ENCODE measurements at places on chromosomes 13 and 19.

GRCh38 chr13:112702341-112702985 is 12.6 kb downstream of the ATP11A start:
- no peak for DNase-seq

GRCh38 chr13:48110132-48110868 is 15.4 kb upstream of the MED4 start:
- DNase-seq = no peak

DNA sequence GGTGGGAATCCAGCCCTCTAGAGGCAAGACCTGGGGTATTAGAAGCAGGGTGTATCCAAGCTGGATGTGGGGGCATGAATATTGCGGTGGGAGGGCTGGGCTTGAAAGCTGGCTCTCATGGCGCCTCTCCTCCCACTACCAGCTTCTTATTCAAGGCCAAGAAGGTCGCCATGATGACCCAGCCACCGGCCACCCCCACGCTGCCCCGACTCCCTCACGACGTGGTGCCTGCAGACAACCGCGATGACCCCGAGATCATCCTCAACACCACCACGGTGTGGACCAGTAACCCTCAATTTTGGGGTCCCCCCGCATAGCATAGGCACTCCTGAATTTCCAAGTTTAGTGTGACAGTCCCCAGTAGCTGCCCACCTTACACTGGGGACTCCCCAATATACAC is 41.7 kb downstream of the RYR1 start:
- DNase-seq = no peak

DNA sequence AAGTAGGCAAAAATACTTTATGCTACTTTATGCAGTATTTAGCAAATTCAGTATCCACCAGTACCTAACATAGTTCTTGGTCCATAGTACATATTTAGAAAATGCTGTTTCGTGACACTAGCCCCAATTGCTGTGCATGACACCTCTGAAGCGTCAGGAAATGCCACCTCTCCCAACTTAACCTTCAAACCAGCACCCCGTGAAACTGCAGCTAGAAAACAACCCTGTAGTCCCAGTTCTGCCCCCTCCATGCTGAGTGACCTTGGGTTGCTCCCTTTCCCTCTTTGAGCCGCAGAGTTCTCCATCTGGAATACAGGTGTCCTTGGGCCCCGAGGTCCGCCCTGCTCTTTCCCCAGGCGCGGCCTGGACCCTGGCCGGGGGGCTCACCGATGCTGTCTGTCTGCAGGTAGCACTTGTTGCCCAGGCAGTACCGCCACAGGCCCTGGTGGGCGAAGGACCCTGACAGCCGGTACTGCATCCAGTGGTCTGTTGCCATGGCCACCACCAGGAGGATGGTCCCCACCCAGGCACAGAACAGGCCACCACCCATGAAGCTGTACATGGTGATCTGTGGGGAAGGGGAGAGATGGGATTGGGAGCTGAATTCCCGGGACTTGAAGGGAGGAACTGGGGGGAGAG is 773 bp downstream of the LIM2 start:
- no peak for DNase-seq

DNA sequence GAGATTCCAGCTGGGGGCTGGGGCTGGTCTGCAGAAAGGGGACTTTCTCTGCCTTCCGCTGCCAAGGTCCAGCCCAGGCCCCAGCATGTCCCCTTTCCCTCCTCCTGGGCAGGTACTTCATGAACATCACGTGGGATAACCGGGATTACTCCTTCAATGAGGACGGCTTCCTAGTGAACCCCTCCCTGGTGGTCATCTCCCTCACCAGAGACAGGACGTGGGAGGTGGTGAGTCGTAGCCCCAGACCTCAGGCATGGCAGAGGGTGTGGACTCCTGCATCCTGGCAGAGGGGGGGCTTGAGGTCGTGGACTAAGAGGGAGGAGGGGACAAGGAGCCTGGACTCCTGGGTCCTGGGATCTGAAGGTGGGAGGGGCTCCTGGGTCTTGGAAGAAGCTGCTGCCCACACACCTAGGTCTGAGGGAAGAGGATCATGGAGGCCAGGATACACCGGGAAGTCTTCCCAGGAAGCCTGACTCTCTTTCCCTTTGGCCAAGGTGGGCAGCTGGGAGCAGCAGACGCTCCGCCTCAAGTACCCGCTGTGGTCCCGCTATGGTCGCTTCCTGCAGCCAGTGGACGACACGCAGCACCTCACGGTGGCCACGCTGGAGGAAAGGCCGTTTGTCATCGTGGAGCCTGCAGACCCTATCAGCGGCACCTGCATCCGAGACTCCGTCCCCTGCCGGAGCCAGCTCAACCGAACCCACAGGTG is 20.6 kb downstream of the GRIN2D start:
- DNase-seq = peak; percentile 67
